Vein endothelial cell (primary cell): ENCODE measurements at places on chromosomes 2 and 18. TPM values are rescaled to one million over a fixed set of nuclear protein-coding genes. Genes with fewer than 3 reads are reported as not detected.

Gene TMEM214
- total RNA-seq: 53.2 and 73.8 TPM in 2 replicates

Gene ZAP70
- total RNA-seq: not detected in 2 replicates

Gene SRD5A2
- not detected in 2 replicates for total RNA-seq

Gene STARD6
- total RNA-seq: 0.29 and 0.33 TPM in 2 replicates

Gene NTSR2
- not detected in 2 replicates for total RNA-seq

Gene CCDC74B
- 0.65 and 2.9 TPM in 2 replicates for total RNA-seq

Gene B4GALT6
- 11.4 and 17.1 TPM in 2 replicates for total RNA-seq

Gene DYSF
- 148 and 182 TPM in 2 replicates for total RNA-seq

Gene UGT1A4
- not detected in 2 replicates for total RNA-seq

Gene ERMN
- not detected in 2 replicates for total RNA-seq

Gene EVX2
- total RNA-seq: not detected in 2 replicates

Gene TM4SF20
- not detected in 2 replicates for total RNA-seq

Gene MC2R
- not detected in 2 replicates for total RNA-seq

Gene KIDINS220
- 65.7 and 73.7 TPM in 2 replicates for total RNA-seq

Gene SLC30A3
- total RNA-seq: 3.2 and 11.8 TPM in 2 replicates

Gene CXCR1
- total RNA-seq: not detected in 2 replicates

Gene TCF23
- total RNA-seq: not detected in 2 replicates

Gene UPP2
- not detected in 2 replicates for total RNA-seq

Gene GREB1
- total RNA-seq: 0.19 and 0.33 TPM in 2 replicates

Gene NABP1
- 29.7 and 55.4 TPM in 2 replicates for total RNA-seq

Gene SULT1C2
- not detected in 2 replicates for total RNA-seq

Gene RBM44
- 0.67 and 1.3 TPM in 2 replicates for total RNA-seq

Gene UGT1A10
- not detected in 2 replicates for total RNA-seq

Gene IGFBP5
- total RNA-seq: 0.48 and 0.65 TPM in 2 replicates

Gene DOCK10
- 15.7 and 16.0 TPM in 2 replicates for total RNA-seq

Gene NEDD4L
- total RNA-seq: 27.8 and 28.1 TPM in 2 replicates

Gene LYPD6
- total RNA-seq: 1.3 and 2.1 TPM in 2 replicates

Gene HOXD3
- 13.4 and 18.0 TPM in 2 replicates for total RNA-seq

Gene CNTNAP5
- total RNA-seq: not detected in 2 replicates

Gene AMMECR1L
- 18.9 and 23.5 TPM in 2 replicates for total RNA-seq

Gene LYG2
- not detected in 2 replicates for total RNA-seq

Gene BCL2
- total RNA-seq: 0.98 and 2.7 TPM in 2 replicates

Gene SMYD1
- total RNA-seq: not detected in 2 replicates

Gene LRP1B
- total RNA-seq: under 0.01 TPM in 2 replicates

Gene ACKR3
- 11.8 and 16.4 TPM in 2 replicates for total RNA-seq

Gene CIB4
- not detected in 2 replicates for total RNA-seq

Gene HOXD9
- total RNA-seq: 11.7 and 22.5 TPM in 2 replicates

Gene VAPA
- total RNA-seq: 211 and 318 TPM in 2 replicates

Gene NPPC
- not detected in 2 replicates for total RNA-seq

Gene MAP4K3
- total RNA-seq: 31.0 and 40.2 TPM in 2 replicates

Gene CTLA4
- not detected in 2 replicates for total RNA-seq

Gene PROM2
- 0.57 TPM in 1 of 2 replicates, not detected in the other for total RNA-seq

Gene STAT4
- total RNA-seq: 1.4 and 3.6 TPM in 2 replicates

Gene FNDC4
- 30.6 and 36.6 TPM in 2 replicates for total RNA-seq
